ENCODE measurements at places on chromosomes 7 and 10.

- no peak for DNase-seq
These were observed 3.2 kb upstream of the ATP6V1F start for GRCh38 chr7:128859232-128860157.

- DNase-seq, result no peak
These were observed 143.4 kb downstream of the VPS50 start for GRCh38 chr7:93375603-93376002.

DNA sequence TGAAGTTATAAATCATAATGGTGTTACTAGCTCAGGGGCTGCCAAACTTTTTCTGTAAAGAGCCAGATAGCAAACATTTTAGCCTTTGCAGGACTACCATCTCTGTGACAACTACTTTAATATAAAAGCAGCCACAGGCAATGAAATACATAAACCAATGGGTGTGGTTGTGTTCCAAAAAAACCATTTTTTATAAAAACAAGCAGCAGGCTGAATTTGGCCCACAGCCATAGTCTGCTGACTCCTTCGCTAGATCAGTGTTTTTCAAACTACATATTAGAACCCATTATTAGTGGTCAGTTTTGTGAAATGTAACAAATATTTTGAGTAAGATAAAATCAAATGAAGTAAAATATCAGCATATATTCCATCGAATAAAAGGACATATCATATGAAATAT lies 13.6 kb downstream of the GNG11 start:
- no peak for DNase-seq

- no peak for DNase-seq
These were observed 490.2 kb upstream of the AUTS2 start for GRCh38 chr7:69108097-69108496.

DNA sequence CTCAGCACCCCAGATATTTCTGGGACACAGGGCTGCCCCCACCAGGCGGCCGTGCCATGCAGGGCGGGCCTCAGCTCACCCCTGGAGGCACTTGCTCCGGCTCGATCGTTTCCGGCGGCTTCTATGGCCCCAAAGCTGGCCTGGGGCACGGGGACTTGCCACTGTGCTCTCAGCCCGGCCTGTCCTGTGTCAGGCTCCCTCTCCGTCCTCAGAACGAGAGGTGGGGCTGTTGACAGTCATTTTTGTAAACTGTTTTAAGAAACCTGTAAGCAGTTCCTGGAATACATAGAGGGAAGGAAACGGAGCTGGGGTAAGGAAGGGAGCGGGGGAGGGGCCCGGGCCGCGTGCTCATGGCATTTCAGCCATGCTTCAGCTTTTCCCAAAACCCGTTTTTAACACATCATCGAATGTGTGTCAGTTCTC lies 30.7 kb upstream of the PRKAR1B start:
- DNase-seq, result no peak

DNA sequence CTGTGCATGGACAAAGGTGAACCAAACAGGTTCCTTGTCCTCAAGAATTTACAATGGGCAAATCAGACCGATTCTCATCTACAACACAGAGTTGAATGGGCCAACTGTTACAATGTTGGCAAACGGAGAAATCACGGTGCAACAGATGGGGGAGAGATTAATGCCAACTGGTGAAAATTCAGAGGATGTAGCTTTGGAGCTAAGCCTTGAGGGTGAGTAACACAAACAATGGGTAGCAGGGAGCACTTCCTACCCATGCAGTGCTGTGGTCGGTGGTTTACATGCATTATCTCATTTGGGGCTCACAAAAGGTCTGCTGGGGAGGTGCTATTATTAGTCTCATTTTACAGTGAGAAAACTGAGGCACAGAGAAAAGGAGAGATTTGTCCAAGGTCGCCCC lies 902 bp upstream of the NFE2L3 start:
- no peak for DNase-seq

DNA sequence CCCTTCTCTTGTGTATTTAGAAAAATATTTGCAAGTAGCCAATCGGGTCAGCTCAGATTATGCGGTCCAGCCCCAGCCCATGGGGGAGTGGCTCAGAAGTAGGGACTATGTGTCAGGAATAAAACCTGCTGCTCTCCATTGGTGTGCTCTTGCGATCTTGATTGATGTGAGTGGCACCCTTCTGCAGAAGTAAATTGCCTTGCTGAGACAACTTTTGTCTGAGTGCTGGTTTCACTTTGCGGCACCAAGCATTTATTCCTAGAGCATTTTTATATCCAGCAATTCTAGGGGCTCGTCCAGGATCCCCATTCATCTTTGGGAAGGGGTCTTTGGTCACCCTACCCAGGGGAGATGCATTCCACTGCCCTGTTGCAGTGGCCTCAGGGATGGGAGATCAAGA lies 26.1 kb upstream of the FAM221A start:
- DNase-seq, result peak; percentile 6

GRCh38 chr10:32105782-32106382 lies 49.7 kb upstream of the KIF5B start:
- no peak for DNase-seq

DNA sequence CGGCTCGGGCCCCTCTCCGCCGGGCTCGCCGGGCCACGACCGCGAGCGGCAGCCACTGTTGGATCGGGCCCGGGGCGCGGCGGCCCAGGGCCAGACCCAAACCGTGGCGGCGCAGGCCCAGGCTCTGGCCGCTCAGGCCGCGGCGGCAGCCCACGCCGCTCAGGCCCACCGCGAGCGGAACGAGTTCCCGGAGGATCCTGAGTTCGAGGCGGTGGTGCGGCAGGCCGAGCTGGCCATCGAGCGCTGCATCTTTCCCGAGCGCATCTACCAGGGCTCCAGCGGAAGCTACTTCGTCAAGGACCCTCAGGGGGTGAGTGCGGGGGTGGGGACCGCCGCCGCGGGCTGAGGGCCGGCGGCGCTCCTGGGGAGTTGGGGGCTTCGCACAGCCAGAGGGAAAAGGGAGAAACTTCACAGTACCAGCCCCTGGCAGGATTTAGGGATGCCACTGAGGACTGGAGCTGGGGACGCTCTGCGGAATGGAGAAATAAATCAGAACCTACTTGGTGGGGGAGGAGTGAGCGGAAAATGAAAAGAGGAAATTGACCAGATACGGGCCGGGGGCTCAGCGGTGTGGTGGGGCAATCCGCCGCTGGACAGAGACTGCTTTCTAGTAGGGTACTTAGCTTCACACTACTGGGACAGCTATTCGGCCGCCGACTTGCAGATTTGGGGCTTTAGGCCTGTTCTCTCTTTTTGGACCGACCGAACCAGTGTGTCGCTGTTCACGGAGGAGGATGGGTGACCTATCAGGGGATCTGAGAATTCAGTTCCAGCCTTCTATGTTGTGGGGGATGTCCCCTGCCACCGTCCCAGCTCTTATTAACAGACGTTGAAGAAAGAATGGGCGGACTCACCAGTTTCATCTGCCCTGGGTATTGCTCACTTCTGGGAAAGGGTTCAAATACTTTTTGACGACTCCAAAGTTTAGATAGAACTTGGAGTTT lies 669 bp downstream of the PI4K2A start:
- peak; percentile 35 for DNase-seq

DNA sequence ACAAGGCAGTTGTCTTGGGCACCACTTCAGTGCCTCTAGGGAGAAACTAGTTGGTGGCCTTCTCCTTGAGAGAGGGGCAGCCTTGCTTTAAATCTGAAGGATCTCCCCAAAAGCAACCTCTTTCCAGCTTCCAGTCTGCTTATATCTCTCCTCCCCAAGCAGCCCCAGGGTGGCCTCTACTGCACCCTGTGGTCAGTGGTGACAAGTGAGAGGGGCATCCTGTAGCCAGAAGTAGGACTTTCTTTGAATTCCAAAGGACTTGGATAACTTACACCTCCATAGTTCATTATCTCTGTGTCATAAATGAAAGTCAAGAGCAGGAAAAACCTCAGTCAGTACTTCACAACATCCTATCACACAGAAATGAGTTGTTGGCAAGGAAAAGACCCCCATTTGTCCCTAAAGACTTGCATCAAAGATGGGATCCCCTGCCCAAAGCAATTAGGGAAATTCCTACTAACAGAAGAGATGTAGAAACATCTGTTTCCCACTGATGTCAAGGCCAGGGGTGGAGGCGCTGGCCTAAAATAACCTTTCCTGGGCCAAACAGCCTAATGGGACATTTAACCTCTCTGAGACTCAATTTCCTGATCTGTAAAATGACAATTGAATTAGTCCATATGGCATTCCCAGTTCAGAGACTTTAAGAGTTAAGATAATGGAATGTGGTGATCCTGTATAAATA lies 44.0 kb upstream of the ANKRD1 start:
- no peak for DNase-seq

DNA sequence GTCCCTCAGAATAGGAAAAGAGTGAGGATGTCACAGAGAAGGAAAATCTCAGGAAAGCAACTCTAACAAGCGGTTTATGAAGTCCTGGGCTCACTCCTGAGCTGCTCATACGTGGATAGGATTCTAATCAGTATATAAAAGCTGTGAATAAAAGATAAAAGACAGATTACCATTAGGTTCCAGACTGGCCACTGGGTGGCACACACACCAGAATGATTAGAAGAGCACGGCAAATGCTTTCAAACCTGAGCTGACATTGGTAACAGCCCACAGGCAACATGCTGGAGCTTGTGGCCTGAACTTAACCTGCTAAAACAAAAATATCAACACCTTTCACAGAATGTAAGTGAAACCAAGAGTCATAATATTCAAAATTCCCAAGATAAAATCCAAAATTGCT lies 370.8 kb downstream of the GRID1 start:
- peak; percentile 57 for DNase-seq

GRCh38 chr10:79025199-79025832 lies 43.5 kb upstream of the ZMIZ1 start:
- no peak for DNase-seq

- no peak for DNase-seq
These were observed 18.7 kb downstream of the DKK1 start for GRCh38 chr10:52332815-52333214.

DNA sequence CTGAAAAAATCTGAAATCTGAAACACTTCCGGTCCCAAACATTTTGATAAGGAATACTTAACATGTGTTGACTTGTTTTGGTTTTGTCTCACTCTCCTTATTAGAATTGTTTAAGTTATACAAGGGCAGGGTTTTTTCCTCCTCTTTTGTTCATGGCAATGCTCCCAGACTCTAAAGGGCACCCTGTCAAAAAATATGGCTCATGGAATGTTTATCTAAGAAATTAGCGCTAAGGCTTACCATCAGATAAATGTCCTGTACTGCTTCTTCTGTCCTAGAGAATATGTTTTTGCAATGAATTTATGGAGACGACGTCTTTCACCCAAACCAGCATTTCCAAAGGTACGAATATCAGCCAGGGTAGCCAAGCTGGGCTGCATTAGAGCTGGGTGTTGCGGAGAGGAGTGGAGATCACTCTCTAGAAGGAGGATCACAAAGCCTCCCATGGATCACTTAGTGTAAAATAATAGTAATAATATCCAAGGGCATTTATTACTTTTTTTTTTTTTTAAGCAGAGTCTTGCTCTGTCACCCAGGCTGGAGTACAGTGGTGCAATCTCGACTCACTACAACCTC lies 46.8 kb downstream of the ERLIN1 start:
- DNase-seq, result no peak

GRCh38 chr10:113528876-113529275 lies 24.0 kb upstream of the HABP2 start:
- DNase-seq, result no peak

DNA sequence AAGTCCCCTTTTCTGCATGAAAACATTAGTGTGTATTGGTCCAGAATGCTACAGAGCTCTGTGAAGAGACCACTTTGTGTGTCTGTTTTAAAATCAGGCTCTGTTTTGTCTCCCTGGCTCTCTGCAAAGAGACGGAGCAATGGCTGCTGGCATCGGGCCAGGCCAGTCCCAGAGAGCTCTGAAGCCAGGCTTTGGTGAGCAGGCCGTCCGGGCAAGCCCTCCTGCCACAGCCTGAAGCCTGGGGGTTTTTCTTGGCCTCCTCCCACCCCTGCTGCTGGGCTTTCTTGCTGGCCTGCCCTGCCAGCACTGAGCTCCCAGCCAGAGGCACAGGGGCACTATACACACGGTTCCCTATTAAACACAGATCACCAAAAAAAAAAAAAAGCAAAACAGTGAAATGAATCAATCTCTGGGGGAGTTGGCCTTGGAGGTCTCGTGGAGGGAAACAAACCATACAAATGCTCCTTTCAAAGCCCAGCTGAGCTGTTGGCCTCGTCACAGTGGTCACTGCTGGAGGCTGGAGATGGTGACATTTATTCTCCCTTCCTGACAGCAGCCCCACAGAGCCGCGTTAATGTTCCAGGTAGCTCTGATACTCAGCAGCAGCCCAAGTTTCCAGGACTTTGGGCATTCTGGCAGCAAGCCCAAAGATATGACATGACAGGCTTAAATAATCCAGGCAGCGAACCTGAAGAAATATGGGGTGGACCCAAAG lies 237.2 kb downstream of the TCF7L2 start:
- DNase-seq, result no peak

- no peak for DNase-seq
These were observed 67.0 kb upstream of the ATRNL1 start for GRCh38 chr10:115026056-115026745.

GRCh38 chr10:112442063-112442462 lies 4.7 kb downstream of the ZDHHC6 start:
- DNase-seq, result no peak

DNA sequence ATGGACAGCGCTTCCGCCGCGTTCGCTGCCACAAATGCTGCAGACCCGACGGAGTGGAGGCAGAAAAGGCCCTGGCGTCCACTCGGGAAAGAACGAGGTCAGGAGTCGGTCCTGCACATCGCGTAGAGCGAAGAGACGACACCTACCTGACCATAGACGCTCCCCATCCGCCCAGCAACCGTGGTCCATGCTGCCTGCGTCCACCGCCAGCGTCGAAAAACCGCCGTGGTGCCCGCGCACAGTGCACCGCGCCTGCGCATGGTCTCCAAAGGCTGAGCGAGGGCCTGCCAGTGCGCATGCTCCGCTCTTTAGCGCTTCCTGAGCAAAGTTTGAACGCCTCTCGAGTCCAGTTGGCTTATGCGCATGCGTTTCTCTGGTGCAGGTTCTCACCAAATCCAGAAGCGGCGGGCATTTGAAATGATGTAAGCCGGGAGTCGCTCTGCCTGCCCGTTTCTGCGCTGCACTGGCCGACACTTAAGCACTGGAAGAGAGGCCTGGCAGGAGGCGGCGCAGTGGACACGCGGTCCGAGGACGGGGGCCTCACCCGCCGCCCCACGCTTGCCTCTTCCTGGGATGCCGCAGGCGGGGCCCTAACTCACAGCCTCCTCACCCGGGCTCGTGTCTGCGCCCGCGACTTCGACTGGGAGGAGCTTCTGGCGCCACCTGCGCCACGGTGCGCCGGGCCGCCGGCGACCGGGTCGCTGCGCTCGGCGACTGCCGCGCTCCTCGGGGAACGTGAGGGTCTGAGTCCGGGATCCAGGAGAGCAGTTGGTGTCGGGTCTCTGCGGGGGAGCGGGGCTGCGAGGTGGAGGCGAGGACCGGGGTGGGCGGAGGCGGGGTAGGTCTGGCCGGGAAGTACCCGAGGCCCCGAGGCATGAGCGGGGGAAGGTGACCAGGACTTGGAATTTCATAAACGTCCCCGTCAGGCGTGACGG lies at the start of gene FAM24B:
FAM24B (minus strand) TSS at position 243 of the 935 bp plus-strand sequence. CDS start 29,066 bp downstream, outside the sequence.
- peak; percentile 96 for DNase-seq

GRCh38 chr10:102597131-102597991 lies 46.9 kb upstream of the TRIM8 start:
- DNase-seq, result no peak

Data from foreskin keratinocyte (primary cell).